Cerebellar cortex (tissue), 1 donor: ENCODE measurements at places on chromosomes 12 and 14.

- DNase-seq = no peak
Measured at GRCh38 chr12:53186745-53187144, 6.0 kb upstream of the CSAD start.

GRCh38 chr12:92432724-92433441, 269.9 kb upstream of the PLEKHG7 start:
- no peak for DNase-seq

- no peak for DNase-seq
Measured at GRCh38 chr14:51707327-51707726, 55.6 kb downstream of the FRMD6 start.

- DNase-seq = no peak
Measured at GRCh38 chr14:50607181-50607580, 47.2 kb downstream of the ATL1 start.

GRCh38 chr14:75418850-75419768, 8.7 kb upstream of the JDP2 start:
- no peak for DNase-seq

GRCh38 chr12:54040148-54040494, 7.3 kb downstream of the HOXC5 start:
- peak; percentile 68 for DNase-seq

- DNase-seq = no peak
Measured at GRCh38 chr12:42084522-42084921, 60.2 kb downstream of the GXYLT1 start.

- no peak for DNase-seq
Measured at GRCh38 chr12:26770239-26771070, 62.5 kb downstream of the ITPR2 start.

GRCh38 chr12:117481470-117481869, 120.0 kb upstream of the NOS1 start:
- no peak for DNase-seq

GRCh38 chr14:49634547-49635334, at the start of gene DNAAF2:
TSS of gene DNAAF2 (minus strand) at chr14:49635244. CDS start at chr14:49635149, 95 bp downstream.
- peak; percentile 54 for DNase-seq

DNA sequence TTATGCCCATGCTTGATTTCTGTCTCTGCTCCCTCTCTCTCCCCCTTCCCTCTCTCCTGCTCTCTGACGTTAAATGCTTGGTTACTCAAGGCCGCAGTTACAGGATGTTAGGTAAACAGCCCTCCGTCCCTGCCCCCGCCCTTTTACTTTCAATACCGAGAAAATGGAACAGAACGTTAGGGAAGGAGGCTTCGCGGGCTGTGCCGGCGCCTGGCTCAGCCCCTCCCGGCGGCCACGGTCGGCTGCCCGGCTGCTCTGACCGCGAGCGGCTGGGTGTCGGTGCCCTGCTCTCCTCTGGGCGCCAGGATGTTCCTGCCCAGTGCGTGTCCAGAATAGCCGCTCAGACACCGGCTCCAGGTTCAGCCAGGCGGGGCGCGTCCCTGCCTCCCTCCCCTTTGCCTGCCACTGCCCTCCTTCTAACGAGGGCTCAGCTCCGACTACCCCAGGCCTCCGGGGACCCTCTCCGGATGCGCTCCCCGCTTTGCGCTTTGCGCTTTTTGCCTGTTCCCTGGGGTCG, 166.1 kb downstream of the ADCK1 start:
- no peak for DNase-seq

- no peak for DNase-seq
Measured at GRCh38 chr12:48422060-48422459, 50.3 kb upstream of the ANP32D start.

DNA sequence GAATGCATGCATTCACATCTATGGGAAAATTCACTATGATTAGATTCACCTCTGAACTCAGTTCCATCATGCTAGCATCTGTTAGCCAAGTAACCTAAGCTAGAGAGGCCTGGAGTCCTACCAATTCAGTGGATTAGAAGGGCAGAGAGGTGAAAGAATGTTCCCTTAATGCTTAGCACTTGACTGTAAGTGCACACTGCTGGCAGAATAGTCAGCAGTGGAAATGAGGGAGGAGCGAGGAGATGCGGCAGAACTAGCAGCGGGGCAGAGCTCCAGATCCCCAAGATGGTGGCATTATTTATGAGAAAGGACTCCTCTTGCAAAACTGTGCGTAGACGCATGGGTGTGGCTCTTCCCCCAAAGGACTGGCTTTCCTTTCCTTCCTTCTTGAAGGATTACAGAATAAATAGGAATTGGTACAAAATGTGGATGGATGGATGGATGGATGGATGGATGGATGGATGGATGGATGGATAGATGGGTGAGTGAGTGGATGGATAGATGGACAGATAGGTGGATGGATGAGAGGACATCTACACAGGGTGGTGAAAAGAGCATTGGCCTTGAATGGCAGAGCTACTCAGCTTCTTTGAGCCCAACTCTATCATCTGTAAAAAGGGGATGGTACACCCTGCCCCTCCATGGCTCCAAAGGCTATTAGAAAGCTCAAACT, 227.2 kb downstream of the CHST11 start:
- DNase-seq = no peak

DNA sequence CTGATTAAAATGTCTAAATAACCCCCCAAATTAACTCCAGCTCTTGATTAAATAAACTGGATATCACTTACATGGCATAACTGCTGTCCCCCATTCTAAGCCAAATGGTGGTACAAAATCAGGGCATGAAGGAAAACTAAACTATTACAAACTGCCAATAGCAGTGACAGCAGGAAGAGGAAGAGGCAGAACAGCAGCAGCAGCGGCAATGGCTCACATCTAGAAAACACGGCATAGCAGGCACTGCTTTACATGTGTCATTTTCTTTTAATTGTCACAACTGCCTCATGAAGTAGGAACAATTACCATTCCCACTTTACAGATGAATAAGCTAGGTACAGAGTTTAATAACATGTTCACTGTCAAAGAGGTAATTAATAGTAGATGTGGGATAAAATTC, 92.0 kb downstream of the EPS8 start:
- no peak for DNase-seq

DNA sequence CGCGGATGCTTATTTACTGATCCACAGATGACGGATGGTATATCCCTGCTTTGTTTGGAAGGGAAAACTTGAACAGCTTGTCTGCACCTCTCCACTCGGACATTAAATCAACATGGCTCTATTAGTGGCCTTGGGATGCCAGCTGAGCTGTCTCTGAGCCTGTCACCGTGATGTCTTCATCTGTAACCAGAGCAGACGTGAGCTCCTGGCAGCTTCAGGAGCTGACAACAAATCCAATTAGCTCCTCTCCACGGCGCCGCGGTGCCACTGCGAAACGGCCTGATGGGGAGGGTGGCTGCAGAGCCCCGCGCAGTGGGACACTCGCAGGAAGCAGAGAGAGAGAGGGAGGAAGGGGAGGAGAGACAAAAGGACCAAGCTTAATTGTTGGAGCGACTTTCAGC, 112.3 kb downstream of the PAPOLA start:
- peak; percentile 98 for DNase-seq

DNA sequence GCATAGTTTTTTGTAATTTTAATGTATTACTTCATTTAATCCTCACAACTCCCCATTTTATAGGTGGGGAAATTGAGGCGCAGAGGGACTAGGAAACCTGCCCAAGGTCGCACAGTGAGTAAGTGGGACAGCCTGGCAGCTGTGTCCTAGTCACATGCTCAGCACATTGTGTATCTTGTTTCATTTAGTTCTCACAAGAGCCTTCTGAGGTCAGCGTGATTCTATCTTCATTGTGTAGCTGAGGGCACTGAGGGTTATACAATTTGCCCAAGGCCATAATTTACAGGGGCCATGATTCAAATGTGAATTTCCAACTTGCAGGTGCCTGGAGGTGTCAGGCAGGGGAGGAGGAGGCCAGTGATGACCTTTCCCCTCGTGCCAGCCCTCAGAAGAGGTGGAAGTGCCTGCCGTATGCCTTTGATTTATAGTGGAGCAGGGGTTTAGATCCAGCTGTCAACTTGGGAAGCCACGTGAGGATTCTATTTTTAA, 30.3 kb upstream of the SMOC1 start:
- no peak for DNase-seq

DNA sequence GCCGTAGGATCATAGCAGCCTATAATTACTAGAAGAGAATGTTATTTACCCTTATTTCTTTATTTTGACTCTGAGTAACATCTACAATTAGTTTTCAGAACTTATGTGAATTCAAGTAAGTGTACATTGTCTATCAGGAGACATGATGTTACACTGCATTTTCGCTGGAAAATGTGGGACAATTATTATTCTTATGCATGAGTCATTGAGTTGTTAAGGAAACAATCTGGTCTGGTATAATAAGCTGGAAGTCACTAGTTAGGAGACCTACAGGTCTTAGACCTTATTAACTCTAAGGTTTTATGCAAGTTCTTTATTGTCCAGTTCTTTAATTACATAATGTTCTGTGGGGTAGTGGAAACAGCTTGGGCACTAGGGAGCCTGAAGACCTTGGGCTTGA, 5.8 kb downstream of the KTN1 start:
- no peak for DNase-seq

DNA sequence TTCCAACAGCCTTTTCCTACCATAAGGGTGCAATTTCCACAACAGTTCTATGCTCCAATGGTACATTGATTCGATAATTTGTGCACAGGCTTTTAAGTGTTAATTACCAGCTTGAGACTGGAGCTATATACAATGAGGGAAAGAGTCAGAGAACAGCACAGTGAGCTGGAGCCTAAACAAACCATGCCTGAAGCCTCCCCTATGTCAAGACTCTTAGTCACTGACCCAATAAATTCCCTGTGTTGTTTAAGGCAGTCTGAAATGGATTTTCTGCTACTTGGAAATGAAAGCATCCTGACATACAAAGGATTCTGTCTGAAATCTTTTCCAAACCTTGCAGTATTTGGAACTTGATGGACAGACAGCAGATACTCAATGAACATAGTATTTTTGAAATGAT, 149.0 kb downstream of the EFCAB11 start:
- DNase-seq = no peak

DNA sequence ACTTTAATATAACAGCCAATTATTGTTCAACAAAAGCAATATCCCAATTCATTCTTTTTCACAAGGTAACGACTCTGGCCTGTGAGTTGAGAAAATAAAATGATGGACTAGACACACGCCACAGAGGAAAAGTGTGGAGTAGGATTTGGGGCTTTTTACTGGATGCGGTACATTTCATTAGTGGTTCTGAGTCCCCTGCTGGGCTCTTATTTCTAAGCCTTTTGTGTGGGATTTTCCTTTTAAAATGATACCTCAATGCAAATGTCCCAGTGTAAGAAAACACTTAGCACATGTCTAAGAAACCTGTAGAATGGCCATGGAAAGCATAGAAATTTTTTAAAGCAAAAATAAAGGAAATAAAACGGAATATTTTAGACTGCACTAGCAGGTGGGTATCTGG, 73.4 kb downstream of the C12orf42 start:
- no peak for DNase-seq

GRCh38 chr12:51976376-51977160, 25.1 kb downstream of the ACVR1B start:
- no peak for DNase-seq

DNA sequence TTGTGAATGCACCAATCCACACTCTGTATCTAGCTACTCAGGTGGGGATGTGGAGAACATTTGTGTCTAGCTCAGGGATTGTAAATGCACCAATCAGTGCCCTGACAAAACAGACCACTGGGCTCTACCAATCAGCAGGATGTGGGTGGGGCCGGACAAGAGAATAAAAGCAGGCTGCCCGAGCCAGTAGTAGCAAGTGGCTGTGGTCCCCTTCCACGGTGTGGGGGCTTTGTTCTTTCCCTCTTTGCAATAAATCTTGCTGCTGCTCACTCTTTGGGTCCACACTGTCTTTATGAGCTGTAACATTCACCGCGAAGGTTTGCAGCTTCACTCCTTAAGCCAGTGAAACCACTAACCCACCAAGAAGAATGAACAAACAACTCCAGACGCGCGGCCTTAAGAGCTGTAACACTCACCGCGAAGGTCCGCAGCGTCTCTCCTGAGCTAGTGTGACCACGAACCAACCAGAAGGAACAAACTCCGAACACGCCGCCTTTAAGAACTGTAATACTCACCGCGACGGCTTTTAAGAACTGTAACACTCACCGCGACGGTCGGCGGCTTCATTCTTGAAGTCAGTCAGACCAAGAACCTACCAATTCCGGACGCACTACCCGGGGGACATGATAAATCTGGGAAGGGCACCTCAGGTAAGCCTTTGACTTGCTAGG, 4.6 kb upstream of the LDHB start:
- no peak for DNase-seq

DNA sequence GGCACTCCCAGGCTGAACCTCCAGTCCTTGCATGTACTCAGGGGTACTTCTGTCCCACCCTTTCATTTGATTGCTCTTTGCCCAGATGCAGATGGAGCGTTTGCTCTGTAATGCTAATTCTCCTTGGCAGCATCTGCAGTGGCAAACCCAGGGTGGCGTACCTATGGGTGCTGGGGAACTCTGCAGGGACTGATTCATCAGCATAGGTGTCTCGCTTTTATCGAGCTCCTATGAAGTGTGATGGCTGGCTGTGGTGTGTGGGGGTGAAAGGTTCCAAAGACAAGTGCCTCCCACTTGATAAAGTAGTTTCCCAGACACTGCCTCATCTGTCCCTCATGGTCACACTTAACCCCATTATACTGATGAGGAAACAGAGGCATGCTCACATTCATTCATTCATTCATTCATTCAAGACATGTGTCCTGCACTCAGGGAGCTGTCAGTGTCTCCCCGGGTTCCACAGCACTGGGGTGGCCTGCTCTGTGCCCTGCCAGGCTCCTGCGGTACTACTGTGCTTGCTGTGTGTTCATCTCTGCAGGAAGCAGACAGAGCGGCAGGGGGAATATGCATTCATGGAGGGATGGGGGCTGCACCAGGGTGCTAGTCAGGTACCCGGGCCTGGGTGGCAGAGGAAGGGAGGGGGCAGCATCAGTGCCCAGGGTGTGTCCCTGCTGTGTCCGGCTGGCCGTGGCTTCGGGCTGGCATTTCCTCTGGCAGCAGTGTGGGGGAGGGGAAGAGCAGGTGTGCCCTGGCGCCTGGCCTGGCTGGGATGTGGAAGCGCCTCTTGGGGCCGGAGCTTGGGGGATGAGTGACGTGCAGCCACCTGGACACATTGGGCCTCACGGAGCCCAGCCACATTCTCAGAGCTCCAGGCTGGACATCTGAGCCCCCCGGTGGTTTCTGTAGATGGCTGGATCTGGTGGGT, 110.9 kb downstream of the TSPAN9 start:
- no peak for DNase-seq

DNA sequence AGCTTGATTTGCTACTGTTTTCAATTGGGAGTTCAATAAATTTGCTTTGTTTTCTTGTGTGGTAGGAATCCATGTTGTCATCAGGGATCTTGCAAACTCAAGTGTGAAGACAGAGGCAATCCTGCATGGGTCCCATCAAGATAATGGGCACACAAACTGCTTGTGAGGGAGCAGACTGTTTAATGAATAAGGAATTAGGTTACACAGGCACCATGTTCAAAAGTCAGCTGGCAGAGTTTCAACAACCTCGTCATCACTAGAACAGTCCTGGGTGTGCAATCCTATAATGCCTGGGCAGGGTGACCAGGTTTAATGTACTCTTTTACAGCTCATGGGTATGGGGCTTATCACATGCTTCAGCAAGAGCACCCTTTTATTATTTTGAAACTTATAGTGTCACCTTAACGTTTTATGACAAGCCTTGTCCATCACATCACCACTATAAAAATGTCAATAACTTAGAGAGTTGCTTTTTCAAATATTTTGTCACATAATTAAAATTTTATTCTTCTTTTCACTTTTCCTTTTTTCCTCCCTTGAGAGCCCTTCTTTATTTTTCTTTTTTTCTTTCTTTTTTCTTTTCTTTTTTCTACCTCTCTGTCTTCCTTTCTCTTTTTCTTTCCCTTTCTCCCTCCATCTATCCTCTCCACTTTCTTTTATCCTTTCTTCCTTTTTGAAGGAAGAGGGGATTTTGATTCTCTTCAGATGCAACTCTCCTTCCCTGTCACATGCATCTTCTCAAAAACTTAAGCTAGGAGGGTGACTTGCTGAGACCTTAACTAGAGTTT, 252.2 kb upstream of the ATP2B1 start:
- DNase-seq = no peak
